Uterus (tissue), 4 donors: ENCODE measurements at places on chromosomes 4 and X.

DNA sequence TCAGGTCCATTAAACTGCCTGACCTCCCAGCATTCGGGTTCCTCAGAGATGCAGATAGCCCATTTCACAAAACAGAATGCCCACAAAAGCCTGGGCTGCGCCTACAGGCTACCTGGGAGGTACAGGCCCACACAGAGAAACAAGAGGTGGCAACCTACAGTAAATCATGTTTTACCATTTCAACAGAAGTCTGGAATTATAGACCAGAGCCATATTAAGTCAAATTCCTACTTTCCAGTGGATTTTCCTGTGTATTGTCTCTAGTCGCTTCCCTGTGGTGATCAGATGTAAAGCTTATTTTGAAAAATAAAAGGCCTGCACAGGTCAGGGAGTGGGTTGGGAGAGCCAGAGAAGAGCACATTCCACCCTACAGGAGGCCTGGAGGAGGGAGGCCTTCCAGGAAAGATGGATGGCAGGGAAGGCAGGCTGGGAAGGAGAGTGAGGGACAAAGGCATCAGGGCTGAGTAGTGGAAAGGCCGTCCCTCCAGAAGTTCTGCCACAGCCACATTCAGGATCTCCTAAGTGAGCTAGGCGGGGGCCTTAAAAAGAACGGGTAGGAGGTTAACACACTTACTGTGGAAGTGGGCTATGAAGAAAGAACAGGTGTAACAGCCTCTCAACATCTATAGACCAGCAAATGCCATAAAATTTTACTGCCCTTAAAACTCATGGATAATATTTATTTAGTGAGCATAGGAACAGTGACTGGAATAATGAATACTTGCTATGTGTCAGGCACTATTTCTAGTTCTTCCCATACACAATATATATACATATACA is 19.0 kb upstream of the USO1 start:
- no peaks in the 10 kb centered on the region for H3K4me1 ChIP-seq
- H3K27ac ChIP-seq, result no peak overlapping the region
- H3K27me3 ChIP-seq, result no peaks in the 10 kb centered on the region
- no peak for DNase-seq
- H3K36me3 ChIP-seq, result no peaks in the 10 kb centered on the region

- H3K27ac ChIP-seq, result no peak overlapping the region
- H3K36me3 ChIP-seq, result no peaks in the 10 kb centered on the region
- DNase-seq, result no peak
- H3K27me3 ChIP-seq, result no peaks in the 10 kb centered on the region
- no peaks in the 10 kb centered on the region for H3K4me1 ChIP-seq
These were observed 410.6 kb downstream of the SPRY1 start for GRCh38 chr4:123807187-123807586.

GRCh38 chr4:61003301-61003700 is 196.8 kb upstream of the ADGRL3 start:
- no peak overlapping the region for H3K4me3 ChIP-seq
- no peak overlapping the region for H3K27ac ChIP-seq
- H3K4me1 ChIP-seq, result no peaks in the 10 kb centered on the region
- no peaks in the 10 kb centered on the region for H3K27me3 ChIP-seq
- no peaks in the 10 kb centered on the region for H3K36me3 ChIP-seq

- H3K4me3 ChIP-seq, result no peak overlapping the region
- H3K27me3 ChIP-seq, result no peaks in the 10 kb centered on the region
- DNase-seq, result no peak
- H3K36me3 ChIP-seq, result no peaks in the 10 kb centered on the region
- no peak overlapping the region for H3K27ac ChIP-seq
These were observed 2.9 kb downstream of the SORBS2 start for GRCh38 chr4:185809121-185809520.

GRCh38 chr4:106149026-106149425 is 167.0 kb downstream of the TBCK start:
- no peak overlapping the region for H3K4me3 ChIP-seq
- H3K4me1 ChIP-seq, result no peaks in the 10 kb centered on the region
- no peak overlapping the region for H3K27ac ChIP-seq
- no peaks in the 10 kb centered on the region for H3K36me3 ChIP-seq
- DNase-seq, result no peak

- peaks cover 5% of the 10 kb centered on the region for H3K4me1 ChIP-seq
- no peaks in the 10 kb centered on the region for H3K27me3 ChIP-seq
- H3K27ac ChIP-seq, result no peak overlapping the region
- H3K4me3 ChIP-seq, result no peak overlapping the region
- DNase-seq, result no peak
- H3K36me3 ChIP-seq, result no peaks in the 10 kb centered on the region
These were observed 34.0 kb downstream of the TACC3 start for GRCh38 chr4:1755297-1755696.
